Hypothalamus (tissue), 51 donors: ENCODE measurements at places on chromosomes 2 and 18.
A peak's percentile ranks its signal among the peaks of the same experiment; 100 is the strongest.

- no peak for DNase-seq
These were observed 562.2 kb upstream of the VWC2L start for GRCh38 chr2:213848631-213849030.

- DNase-seq = no peak
These were observed 34.1 kb upstream of the SP3 start for GRCh38 chr2:173999272-173999671.

- peak; percentile 81 for DNase-seq
These were observed 704 bp upstream of the ODC1 start for GRCh38 chr2:10448576-10449485.

GRCh38 chr18:9944805-9945204 is 31.0 kb downstream of the VAPA start:
- no peak for DNase-seq

DNA sequence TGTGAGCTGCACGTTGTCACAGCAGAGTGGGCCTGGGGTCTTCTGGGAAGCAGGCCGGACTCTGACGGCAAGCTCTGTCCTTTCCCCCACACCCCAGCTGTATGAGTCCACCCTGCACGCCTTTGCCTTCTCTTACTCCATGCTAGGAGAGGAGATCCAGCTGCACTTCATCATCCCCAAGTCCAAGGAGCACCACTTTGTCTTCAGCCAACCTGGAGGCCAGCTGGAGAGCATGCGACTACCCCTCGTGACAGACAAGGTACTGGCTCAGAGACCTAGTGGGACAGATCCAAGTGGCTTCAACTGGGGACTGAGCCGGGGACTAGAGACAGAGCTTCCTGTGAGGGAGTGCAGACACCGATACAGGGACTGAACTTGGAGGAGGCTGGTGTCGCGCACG is 40.1 kb downstream of the NTSR2 start:
- DNase-seq = no peak

DNA sequence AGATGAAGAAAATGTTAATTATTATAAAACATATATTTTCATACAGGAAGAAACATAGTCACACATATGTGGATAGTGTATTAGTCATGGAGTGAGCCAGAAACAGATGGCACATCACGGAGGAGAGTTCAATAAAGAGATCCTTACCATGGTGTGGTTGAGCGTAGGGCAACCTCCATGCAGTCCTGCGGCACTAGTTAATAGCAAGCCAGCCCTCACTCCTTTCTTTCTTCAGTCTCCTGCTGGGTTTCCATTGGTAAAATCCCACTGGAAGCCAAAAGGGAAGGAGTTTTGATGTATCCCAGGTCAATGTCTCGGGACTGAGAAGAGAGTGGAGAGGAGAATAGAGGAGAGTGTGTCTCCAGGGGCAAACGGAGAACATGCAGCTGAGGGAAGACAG is 328.1 kb downstream of the NR4A2 start:
- DNase-seq = no peak

DNA sequence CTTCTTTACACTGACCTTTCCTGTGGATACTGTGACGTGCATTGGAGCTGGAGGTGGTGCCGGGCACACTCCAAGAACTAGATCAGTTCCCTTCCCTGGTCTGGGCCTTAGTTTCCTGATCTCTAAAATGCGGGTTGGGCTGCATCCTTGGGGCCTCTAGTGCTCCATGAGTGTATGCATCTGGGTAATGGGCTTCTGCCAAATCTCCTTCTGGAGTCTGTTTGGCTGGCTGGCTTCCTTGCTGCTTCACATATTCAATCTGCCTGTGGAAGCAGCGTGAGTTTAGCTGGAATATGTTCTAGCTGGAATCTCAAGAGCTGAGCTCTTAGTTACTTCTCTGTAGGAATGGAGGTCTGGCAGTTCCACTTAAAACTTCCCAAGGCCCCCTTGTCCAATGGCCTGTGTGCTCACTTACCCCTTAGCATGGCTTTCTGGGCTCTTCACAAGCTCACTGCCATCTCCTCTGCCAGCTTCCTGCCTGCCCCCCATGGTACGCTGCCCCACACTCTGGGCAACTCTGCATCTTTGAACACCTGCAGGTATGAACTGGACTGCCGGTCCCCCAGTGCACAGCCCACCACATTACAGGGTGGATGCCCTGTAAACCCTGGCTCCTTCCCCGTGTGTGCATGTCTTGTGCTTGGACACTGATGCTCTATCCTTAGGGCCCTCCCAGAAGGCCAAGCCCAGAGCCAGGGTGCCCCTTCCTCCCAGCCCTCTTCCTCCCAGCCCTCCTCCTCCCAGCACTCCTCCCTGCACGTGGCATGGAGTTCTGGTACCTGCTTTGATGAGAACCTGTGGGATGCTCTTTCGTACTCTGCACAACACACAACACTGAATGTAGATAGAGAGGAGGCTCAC is 103.6 kb upstream of the SMAD2 start:
- no peak for DNase-seq

GRCh38 chr2:221605751-221606240 is 33.7 kb upstream of the EPHA4 start:
- no peak for DNase-seq

DNA sequence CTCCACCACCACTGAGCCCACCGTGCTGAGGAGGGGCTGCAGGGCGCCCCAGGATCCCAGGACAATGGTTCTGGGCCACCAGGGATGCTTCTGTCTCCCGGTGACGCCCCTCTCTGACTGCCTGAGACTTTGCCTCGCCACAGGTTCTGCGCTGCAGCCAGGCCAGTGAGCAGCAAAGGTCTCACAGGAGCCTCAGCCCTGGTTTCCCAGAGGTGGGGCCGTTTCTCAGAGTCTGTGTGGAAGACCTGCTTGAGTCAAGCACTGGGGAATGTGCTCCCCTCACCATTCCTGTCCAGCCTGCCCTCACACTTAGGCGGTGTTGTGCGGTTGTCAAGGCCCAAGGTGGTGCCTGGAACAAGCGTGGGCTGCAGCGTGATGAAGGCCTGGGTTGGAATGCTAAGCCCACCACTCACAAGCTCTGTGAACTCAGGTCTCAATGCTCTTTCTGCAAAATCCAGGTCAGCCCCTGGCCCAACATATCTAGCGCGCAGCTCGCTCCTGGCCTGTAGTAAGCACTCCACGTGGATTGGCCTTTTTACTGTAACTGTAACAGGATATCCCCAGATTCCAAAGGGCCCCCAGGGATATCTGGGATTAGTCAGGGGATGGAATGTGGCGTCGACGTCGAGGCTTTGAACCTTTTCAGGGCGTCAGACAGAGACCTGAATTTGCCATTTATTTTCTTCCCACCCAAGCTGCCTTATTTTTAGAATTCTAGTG is 47.6 kb downstream of the PLB1 start:
- no peak for DNase-seq

GRCh38 chr2:241312082-241312481 is 3.4 kb downstream of the HDLBP start:
- no peak for DNase-seq

DNA sequence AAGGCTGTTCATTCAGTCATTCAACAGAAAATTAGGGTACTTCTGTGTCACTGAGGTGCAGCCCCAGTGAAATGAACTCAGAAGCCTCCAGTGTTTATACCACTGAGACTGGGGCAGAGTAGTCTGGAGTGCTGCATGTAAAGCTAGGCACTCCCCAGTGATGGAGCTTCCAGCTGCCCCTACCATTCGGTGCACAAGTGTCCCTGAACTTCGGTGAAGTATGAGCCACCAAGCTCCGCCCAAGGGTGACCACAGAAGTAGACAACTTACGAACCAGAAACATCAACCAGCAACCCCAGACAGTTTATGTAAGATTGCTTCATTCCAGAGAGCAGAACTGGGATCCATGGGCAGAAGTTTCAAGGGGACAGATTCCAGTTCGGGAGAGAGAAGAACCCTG is 70.6 kb upstream of the FOSL2 start:
- DNase-seq = no peak

DNA sequence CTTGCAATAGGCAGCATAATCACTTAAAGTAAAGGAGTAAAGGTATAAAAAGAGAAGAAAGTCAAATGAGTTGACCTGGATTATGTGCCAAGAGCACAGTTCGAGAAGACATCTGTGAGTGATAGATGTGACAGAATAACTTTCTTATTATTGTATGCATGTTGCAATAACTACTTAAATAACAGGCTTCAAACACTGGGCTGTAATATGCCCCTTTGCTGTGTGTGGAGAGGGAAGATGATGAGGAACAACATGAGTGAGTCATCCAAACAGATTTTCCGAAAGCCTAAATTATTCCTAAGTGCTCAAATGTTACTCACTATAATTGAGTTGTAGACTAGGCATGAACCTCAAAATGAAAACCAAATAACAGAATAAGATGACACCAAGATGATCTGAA is 328.1 kb downstream of the EXOC6B start:
- no peak for DNase-seq

DNA sequence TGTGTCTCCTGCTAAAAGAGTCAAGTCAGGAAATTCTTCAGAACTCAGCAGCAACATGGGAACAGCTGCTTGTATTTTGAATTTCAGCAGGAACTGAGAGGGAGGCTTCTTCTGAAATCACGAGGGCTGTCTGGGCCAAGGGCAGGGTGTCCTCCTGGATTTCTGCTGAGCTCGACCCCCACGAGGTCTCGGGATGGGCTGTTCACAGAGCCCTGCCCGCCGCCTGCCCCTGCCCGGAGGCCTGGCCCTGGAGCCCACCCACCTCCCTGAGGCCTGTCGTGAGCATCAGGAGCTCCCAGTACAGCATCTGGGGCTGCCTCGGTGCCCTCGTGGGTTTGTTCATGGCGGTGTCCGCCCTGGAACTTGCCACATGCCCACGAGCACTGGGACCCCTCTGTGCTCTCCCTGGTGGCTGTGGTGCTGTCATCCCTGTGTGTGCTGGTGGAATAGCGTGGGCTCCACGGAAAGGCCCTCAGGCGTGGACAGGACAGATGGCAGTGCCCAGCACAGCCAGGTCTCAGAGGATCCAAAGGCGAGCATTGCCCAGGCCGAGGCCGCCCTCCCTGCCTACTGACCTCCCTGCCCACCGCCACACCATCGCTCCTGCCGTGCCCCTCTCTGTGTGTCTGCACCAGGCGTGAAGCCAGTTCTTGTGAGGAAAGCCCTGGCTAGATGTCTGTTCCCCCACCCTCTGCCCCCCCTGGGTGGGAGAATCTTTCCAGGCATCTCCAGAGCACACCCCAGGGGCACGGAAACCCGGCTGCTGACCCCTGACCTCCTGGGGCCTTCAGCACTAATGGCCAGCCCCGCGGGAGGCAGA is 25.9 kb downstream of the RAMP1 start:
- DNase-seq = no peak
